ENCODE measurements at places on chromosomes 6 and 20.
A peak's percentile ranks its signal among the peaks of the same experiment; 100 is the strongest.

DNA sequence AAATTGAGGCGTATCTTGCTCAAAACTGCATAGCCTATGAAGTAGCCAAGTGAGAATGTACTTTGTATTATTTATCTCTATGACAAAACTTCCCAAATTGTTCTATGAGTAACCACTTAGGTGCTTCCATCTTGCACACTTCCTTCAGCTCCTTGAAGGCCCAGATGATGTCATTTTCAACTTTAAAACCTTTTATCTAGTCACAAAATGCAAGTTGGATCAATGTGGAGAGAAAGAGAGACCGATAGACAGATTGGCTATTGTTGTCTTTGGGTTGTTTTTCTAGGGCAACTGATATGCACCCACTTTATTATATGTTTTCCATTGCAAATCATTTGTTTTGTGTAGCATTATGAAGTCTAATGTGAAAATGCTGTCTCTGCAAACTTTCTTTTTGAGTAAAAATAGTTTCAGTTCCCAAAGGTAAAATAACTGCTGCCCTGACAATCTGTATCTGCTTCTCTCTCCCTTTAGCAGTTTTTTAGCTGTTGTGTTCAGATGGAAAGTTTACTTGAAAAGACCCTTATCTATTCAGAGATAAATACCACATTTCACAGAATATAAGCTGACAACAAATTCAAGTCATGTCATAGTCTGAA, 73.7 kb upstream of the CITED2 start:
- DNase-seq, result no peak

DNA sequence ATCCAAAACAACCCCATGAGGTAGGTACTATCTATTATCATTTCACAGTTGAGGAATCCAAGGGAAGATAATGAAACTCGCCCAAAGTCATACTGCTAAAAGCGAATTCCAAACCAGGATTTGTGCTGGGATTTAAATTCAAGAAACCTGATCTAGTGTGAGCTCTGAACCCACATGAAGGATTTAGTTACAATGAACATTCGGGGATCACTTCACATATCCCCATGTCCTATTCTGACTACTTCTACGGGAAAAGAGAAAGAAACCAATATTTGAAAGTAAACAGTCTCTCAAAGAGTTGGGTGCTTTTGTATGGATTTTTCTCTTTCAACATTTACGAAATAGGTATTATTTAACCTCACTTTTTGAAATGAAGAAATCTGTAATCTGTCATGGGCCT, 12.9 kb downstream of the RANBP9 start:
- no peak for DNase-seq

DNA sequence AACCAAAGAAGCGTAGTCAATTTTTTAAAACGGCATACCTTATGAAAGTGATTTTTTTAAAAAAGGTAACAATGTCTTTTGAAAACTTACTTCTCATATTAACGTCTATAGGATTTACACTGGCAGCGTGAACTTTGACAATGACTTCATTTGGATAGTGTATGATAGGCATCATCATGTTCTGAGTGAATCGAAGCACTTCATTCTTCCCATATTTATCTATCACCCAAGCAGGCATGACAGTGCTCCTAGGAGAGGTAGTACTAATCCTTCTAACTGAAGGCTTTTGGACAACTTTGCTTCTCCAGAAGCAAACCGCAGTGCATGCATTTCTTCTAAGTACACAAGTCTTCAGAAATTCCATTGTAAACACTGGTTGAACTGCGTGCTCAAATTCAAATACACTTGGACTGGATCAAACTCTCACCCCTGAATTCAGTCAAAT, 618 bp downstream of the RTN4IP1 start:
- DNase-seq, result no peak

GRCh38 chr20:50188879-50189680, 1.6 kb upstream of the CEBPB start:
- no peak for DNase-seq

GRCh38 chr6:21678990-21679389, 85.4 kb downstream of the SOX4 start:
- no peak for DNase-seq

DNA sequence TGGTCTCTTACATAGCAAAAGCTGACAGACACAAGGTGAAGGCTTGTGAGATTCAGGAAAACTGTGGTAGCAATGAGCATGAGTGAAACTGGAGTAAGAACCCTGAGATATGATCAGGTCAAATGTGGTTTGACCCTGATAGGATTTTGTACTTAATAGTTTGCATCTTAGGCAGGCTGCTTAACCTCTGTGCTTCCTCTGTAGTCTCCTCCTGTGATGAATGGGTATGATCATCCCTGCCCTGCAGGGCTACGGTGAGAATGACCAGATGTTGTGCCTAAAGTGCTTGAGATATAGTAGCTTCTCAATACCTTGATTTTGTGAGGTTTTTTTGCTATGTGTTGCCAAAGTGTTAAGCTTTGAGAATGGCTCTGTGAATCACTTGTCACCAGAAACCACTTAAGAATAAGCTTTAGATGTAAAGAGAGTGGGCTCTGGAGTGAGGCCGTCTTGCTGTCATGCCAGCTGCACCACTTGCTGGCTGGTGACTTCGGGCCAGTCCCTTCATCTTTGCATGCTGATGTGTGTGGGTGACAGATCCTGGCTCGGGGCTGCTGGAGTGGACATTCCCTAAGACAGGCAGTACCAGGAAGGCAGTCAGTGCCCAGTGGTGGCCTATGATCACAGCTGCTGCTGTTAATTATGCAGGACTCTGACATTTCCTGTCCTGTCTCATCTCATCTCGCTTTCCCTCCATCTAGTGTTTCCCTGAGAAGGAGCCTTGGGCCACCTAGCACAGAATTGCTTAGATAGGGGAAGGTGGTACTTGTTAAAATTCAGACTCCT, 254.7 kb downstream of the NFATC2 start:
- no peak for DNase-seq

DNA sequence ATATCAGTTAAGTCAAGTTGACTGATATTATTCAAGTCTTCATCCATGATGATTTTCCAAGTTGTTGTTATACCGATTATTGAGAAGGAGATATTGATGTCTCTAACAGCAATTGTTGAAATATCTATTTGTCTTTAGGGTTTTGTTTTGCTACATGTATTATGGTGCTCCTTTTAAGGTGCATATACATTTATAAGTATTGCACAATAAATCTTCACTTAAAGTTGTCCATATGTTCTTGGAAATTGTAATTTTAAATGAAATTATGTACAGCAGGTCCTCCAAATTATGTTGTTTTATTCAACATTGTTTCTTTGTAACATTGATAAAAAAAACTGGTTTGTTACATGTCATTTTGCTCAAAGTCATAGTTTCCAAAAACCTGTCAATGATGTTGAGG, 650.7 kb upstream of the CITED2 start:
- DNase-seq, result no peak

DNA sequence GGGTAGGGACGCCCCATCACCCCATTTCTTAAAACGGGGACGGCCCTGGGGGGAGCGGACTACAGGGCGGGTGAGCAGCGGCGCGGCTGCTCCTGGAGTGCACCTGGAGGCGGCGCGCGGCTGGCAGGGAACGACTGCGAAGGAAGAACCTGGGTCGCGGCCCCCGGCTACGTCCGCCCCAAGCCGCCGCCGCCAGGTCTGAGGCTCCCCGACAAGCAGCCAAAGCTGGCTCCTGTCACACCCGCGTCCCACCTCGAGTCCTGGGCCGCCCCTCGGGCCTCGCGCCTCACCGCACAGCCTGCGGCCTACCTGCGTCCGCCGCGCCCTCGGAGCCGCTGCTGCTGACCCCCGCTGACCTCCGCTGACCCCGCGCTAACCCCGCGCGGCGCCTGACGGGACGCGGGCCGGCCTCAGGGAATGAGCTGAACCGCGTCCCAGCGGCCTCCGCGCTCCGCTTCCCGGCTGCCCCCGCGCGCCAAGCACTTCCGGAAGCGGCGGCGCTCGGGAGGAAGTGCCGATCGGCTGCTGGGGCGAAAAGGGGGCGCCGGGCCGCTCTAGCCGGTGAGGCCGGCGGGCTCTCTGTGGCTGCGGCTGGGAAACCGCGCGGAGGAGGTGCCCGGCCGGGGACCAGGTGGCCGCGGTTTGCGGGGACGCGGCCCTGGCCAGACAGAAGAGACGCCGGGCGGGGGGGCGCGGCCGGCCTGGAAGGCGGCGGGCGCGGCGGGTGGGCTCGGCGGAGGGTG, at the start of the genes ARFRP1 and ZGPAT:
Gene ARFRP1, minus strand, starts transcription at position 419 of the 743 bp plus-strand sequence. CDS start 885 bp downstream, outside the sequence.
Gene ZGPAT, plus strand, starts transcription at position 482 of the 743 bp plus-strand sequence. CDS start 542 bp downstream, outside the sequence.
- peak; percentile 87 for DNase-seq

DNA sequence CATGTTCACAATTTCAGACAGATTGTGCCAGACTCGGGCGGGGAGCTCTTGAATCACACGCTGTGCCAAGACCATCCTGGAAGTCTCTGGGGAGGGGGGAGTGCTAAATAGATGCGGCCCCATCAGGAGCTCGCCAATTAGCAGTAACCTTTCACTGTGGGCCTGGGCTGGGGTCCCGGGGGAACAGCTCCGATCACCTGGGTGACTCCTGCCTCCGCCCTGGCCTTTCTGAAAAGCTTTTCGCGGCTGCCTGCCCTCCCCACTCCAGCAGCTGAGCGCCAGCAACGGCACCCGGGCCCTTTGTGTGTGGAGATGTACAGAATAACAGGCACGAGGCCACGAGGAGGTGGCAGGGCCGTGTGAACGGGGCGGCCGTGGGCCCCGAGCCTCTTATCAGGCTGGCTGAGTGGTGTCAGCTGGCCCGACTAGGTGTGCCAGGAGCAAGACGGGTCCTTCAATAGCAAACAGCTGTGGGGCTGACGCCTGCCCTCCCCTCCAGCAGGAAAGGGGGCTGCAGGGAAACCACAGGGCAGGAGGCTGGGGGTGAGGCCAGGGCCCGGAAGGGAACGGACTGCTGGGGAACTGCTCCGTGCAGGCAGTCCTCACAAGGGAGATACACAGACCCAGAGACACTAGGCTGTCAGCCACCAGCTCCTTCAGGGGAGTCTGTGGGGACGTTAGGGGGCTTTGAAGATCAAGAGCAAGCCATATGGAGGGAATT, 56.8 kb downstream of the NOL4L start:
- DNase-seq, result no peak

- DNase-seq, result no peak
Measured at GRCh38 chr20:48051794-48052474, 266.7 kb upstream of the SULF2 start.

DNA sequence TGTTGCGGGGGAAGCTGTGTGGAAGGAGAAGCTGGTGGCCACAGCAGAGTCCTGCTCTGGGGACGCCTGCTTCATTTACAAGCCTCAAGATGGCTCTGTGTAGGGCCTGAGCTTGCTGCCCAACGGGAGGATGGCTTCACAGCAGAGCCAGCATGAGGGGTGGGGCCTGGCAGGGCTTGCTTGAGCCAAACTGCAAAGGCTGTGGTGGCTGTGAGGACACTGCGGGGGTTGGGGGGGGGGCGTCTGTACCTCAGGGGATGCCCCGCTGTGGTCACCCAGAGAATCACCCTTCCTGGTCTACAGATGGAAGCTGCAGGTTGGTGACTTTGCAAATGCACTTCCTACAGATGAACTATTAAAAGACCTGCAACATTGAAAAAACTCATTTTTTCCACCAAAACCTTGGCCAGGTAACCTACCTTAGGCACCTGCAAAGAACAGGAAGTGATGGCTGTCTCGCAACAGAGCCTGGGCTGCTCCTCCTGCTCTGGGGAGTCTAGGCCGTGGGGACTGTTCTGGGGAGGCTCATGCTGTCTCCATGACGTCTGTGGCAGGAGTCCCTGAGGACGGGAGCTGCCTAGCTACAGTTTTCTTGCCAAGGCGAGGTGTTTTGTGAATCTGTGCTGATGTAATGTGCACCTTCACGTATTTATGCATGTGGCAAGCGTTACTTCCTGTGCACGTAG, 7.3 kb downstream of the NPBWR2 start:
- no peak for DNase-seq

DNA sequence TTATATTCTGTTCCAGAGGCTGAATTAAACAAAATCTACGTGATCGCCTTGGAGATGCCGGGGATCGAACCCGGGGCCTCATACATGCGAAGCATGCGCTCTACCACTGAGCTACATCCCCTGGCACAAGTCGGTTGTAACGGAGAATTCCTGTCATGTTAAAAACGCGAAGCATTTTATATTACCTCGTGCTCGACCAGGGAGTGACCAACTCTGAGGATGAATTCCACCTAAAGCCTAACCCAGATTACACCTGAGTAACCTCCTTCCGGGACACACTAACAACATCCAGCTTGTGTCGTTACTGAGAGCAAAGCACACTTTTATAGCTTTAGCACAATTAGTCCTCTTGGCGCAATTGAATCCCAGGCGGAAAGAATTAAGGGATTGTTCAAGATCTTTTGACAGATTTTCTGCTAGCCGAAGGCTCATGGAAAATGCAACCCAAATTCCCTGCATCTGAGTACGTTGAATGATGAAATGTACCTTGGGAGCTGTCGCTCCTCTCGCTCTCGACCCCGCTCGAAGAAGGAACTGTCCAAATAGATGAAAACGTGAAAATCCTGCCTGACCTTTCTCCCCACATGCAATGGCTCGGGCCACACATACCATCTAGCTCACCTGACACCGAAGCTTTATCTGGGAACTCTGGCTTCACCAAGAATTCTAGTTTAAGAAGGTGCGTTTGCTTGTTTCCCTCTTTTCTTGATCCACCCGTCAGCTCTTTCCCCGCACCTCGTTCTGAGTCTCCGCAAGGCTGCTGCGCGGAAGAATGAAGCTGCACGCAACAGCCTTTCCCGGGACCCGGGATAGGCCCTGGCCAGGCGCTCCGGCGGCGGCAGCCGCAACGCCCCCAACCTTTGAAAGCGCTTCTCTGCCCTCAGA, 148.3 kb downstream of the GPX5 start:
- peak; percentile 45 for DNase-seq

- DNase-seq, result no peak
Measured at GRCh38 chr6:118813775-118814174, 80.2 kb upstream of the ASF1A start.

GRCh38 chr6:122145246-122145645, 254.2 kb upstream of the HSF2 start:
- no peak for DNase-seq

GRCh38 chr6:40957616-40958492, 81.2 kb downstream of the UNC5CL start:
- DNase-seq, result no peak

DNA sequence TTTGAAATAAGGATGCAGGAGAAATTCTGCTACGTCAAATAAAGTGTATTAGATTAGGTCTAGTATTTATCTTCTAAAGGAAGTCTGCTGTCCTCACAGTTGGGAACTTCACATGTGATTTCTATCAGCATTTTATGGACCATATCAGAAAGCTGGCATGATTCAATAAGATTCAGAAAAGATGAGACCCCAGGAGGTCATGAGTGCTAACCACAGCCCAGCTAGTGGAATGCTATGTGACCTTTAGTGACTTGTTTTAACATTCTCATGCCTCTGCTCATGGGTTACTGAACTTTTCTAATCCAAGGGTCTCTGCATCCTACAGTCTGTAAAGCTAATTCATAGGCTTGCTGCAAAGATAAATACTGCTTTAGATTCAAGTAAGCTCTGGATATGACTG, 150.1 kb downstream of the GMPR start:
- DNase-seq, result no peak

GRCh38 chr6:130385064-130385695, 19.4 kb downstream of the TMEM200A start:
- no peak for DNase-seq

- DNase-seq, result no peak
Measured at GRCh38 chr20:43923322-43923721, 8.7 kb downstream of the TOX2 start.

GRCh38 chr6:137013031-137013430, 31.7 kb downstream of the IL20RA start:
- DNase-seq, result no peak

- no peak for DNase-seq
Measured at GRCh38 chr6:43999628-44000027, 127.6 kb downstream of the MRPL14 start.

All from stimulated activated CD4-positive, alpha-beta T cell treated with anti-CD3 and anti-CD28 coated beads, Interleukin-15, amount 100 ng/mL, for 1 hour (primary cell).